Activated naive CD4-positive, alpha-beta T cell treated with anti-CD3 and anti-CD28 coated beads for 36 hours (primary cell): ENCODE measurements at places on chromosomes 16 and 17. TPM values are rescaled to one million over a fixed set of nuclear protein-coding genes. Genes with fewer than 3 reads are reported as not detected.
A peak's percentile ranks its signal among the peaks of the same experiment; 100 is the strongest.

HERPUD1 gene
- 120 TPM for total RNA-seq

WIPF2 gene
- total RNA-seq: 12.3 TPM

SHMT1 gene
- 46.7 TPM for total RNA-seq

OR4D1 gene
- 0.40 TPM for total RNA-seq

- H3K4me3 ChIP-seq: no peak overlapping the region
- peaks cover 1% of the 10 kb centered on the region for H3K36me3 ChIP-seq
- no peak overlapping the region for H3K27ac ChIP-seq
- peaks cover 6% of the 10 kb centered on the region for H3K4me1 ChIP-seq
- DNase-seq: no peak
Measured at GRCh38 chr16:73096510-73096909, 48.6 kb upstream of the ZFHX3 start.

DNA sequence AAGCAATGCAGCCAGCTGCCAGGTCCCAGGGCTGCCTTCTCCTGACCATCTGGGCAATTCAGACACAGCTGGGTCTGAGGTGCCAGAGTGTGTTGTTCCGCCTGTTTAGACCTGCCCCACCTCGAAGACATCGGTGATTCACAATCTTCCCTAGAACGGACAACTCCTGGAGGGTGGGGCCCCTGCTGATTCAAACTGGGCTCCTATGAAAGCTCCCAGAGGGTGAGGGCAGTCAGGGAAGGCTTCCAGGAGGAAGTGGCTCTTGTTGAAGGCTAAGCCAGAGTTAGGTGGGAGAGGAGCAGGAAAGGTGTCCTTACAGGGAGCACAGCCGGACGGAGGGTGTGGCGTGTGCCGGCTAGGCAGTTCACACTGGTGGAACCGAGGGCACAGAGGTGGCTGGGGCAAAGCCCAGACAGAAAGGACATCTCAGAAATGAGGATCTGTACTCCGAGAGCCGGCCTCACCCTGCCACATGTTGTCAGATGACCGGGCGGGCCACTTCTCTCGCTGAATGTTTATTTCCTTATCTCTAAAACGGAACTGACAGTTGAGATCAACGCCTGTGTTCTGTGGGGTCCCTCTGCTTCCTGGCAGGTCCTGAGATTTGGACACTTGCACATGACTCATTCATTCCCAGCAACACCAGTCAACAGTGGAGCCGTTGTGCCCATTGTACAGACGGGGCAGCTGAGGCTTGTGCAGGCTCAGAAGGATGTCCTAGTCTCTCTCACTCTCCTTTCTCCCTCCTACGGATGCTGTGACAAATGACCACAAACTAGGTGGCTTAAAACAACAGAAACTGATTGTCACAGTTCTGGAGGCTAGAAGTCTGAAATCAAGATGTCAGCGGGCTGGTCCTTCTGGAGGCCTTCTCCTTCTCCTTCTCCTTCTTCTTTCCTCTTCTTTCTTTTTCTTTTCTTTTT lies 26.9 kb upstream of the LITAF start:
- H3K4me1 ChIP-seq: peaks cover 28% of the 10 kb centered on the region
- no peaks in the 10 kb centered on the region for H3K27me3 ChIP-seq
- H3K36me3 ChIP-seq: no peaks in the 10 kb centered on the region
- H3K4me3 ChIP-seq: no peak overlapping the region

DNA sequence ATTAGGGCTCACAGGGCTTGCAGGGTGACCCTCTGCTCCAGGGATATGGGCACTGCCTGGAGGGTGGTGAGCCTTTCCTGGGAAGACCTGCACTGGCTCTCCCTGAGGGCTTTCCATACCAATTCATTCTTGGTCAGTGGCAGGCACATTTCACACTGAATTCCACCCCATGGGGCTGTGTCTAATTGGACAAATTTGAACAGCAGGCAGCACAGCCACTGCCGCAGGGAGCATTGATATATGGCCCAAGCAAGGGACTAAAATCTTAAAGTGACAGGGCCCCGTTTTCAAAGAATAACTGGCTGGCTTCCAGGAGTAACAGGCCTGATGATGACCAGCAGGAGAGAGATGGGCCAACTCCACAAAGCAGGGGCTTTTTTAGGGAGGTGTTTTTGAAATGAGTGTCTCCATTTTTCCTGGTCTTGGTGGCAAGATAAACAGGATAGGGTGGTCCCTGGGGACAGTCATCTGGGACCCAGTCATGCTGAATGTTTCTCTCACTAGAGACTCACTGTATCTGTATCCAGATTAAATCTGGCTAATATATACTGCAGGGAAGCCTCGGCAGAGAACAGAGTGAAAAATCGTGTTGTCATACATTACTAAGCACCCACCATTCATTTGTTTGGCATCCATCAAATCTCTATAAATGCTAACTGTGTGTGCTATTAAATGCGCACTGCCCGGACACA lies 74.1 kb upstream of the TBX2 start:
- no peak overlapping the region for H3K27ac ChIP-seq
- no peaks in the 10 kb centered on the region for H3K36me3 ChIP-seq
- H3K27me3 ChIP-seq: no peaks in the 10 kb centered on the region
- no peak for DNase-seq

GRCh38 chr17:8900207-8900606 lies 32.7 kb upstream of the PIK3R6 start:
- H3K4me1 ChIP-seq: peaks cover 67% of the 10 kb centered on the region
- H3K36me3 ChIP-seq: peaks cover 22% of the 10 kb centered on the region
- no peak overlapping the region for H3K4me3 ChIP-seq
- H3K27me3 ChIP-seq: no peaks in the 10 kb centered on the region
- no peak for DNase-seq
- no peak overlapping the region for H3K27ac ChIP-seq

GRCh38 chr17:8832711-8833352 lies 33.7 kb upstream of the MFSD6L start:
- H3K27me3 ChIP-seq: no peaks in the 10 kb centered on the region
- no peaks in the 10 kb centered on the region for H3K36me3 ChIP-seq
- H3K4me3 ChIP-seq: no peak overlapping the region
- no peaks in the 10 kb centered on the region for H3K4me1 ChIP-seq
- DNase-seq: peak; percentile 25

- peak overlapping the region; percentile 72 for H3K4me3 ChIP-seq
- H3K36me3 ChIP-seq: peaks cover 3% of the 10 kb centered on the region
- no peak for DNase-seq
- H3K27ac ChIP-seq: peak overlapping the region; percentile 97
- peaks cover 43% of the 10 kb centered on the region for H3K4me1 ChIP-seq
Measured at GRCh38 chr17:78771758-78772382, 10.2 kb downstream of the CYTH1 start.

DNA sequence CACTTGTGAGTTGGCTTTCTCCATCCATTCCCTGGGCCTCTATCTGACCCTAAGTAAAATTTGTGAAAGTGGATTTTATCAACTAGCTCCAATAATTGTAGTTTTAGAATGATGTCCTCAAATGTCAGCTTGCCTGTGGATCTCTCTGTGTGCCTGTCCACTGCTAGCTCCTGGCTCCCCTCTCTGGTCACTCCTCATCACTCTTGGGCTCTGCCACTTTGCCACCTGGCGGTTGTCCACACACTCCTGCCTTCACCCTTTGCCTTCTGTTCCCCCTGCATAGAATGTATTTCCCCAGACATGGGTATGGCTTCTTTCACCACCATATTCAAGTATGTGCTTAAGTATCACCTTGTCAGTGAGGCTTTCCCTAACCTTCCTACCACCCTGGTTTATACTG lies 19.8 kb downstream of the ANKFN1 start:
- no peak for DNase-seq
- H3K27me3 ChIP-seq: peaks cover 3% of the 10 kb centered on the region
- no peaks in the 10 kb centered on the region for H3K36me3 ChIP-seq
- peaks cover 3% of the 10 kb centered on the region for H3K4me1 ChIP-seq

DNA sequence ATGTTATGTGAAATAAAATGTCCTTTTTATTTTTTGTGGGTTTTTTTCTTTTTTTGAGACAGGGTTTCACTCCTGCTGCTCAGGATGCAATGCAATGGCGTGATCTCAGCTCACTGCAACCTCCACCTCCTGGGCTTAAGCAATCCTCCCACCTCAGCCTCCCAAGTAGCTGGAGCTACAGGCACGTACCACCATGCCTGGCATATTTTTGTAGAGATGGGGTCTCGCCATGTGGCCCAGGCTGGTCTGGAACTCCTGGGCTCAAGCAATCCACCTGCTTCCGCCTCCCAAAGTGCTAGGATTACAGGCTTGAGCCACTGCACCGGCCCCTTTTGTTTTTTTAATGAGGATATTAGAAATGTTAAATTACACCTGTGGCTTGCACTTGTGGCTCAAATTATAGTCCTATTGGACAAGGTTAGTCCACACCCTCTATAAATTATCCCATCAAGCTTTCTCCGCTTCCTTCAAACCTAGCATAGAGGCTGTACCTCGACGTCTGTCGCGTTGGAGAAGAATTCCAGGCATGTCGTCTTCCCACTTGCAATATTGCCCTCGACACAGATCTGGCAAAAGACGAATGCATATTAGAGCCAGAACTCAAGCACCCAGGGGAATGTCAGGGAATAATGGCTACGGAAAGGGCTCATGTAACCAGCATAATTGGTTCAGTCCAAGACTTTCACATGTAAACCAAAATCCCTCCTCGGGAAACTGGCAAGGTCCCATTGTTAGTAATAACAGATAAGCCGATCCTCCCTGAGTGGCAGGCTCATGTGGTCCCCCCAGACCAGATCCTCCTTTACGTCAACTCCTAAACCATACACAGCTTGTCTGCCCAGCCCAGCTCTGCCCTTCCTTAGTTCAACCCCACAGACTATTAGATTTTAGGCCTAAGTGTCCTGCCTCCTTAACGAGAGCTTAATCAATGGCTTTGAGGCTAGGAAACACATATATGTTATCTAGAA lies 8.2 kb downstream of the TK2 start:
- peaks cover 15% of the 10 kb centered on the region for H3K4me1 ChIP-seq
- no peaks in the 10 kb centered on the region for H3K27me3 ChIP-seq
- DNase-seq: no peak

GRCh38 chr17:30476726-30477082 lies 504 bp upstream of the GOSR1 start:
- H3K4me3 ChIP-seq: peak overlapping the region; percentile 98
- peaks cover 9% of the 10 kb centered on the region for H3K36me3 ChIP-seq
- peaks cover 2% of the 10 kb centered on the region for H3K27me3 ChIP-seq
- H3K4me1 ChIP-seq: peaks cover 36% of the 10 kb centered on the region
- H3K27ac ChIP-seq: peak overlapping the region; percentile 97
- DNase-seq: peak; percentile 31

- peak overlapping the region; percentile 95 for H3K4me3 ChIP-seq
- peak overlapping the region; percentile 88 for H3K27ac ChIP-seq
- H3K4me1 ChIP-seq: peaks cover 16% of the 10 kb centered on the region
- H3K36me3 ChIP-seq: peaks cover 4% of the 10 kb centered on the region
Measured at GRCh38 chr17:81831957-81832607, 1.0 kb downstream of the MCRIP1 start.

DNA sequence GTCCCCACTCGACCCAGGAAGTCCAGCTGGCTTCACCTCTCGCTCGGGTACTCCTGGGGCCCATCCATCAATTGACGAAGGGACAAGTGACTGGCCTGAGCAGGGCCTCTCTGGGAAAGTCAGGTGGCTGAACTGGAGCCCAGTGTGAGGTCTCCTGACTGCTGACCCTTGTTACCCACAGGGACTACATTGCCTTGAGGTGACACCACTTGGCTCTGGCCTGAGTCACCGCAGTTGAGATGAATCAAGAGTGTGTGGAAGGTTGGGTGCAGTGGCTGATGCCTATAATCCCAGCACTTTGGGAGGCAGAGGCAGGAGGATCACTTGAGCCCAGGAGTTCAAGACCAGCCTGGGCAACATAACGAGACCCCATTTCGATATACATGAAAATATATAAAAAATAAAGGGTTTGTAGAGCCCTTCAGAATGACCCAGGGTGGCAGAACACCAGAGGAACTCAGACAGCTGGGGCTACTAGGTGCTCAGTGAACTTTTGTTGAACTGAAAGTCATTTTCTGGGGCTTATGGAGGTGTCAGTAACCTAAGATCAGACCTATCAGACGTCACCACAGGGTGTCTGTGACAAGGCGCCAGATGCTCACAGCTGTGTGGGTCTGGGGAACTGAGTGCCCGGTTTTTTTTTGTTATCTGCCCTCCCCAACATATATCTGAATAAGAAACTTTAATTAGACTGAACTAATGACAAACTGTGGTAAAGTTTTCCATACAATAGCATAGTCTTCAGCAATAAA lies 14.8 kb upstream of the ZFP90 start:
- peaks cover 13% of the 10 kb centered on the region for H3K4me1 ChIP-seq
- H3K36me3 ChIP-seq: no peaks in the 10 kb centered on the region
- H3K27ac ChIP-seq: no peak overlapping the region

DNA sequence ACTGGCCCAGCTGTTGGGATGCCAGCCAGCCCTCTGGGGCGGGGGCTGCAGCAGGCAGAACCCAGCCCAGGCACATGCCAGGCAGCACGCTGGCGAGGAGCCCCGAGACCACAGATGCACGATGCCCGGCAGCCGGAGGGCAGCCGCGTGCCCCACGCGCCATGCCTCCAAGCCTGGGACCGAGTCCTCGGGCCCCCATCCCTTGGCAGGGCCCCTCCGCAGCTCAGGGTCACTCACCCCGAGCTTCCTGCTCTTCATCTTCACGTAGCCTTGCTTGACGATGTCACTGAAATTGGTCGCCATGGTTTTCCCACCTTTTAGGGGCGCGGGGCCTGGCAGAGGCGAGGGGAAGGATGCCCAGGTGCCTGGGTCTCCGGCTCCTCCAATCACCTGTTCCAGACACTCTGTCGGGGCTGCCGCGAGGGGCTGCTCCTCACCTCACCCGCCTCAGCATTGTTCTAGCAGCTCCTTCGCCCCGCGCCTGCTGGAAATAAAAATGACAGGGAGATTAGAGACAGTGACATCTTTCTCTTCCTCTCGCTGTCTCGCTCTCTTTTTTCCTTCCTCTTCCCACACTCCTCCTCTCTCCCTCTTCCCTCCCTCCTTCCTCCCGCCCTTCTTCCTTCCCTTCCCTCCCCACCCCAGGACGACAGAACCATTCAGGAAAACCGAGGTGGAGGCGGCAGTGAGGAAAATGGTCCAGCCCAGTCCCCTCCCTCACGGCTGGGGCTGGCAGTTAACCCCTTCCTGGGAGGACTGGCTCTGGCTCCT lies 6.9 kb downstream of the DOK4 start:
- H3K4me1 ChIP-seq: peaks cover 22% of the 10 kb centered on the region
- H3K4me3 ChIP-seq: no peak overlapping the region
- DNase-seq: no peak
- no peaks in the 10 kb centered on the region for H3K36me3 ChIP-seq
- H3K27ac ChIP-seq: no peak overlapping the region

- H3K4me3 ChIP-seq: no peak overlapping the region
- H3K4me1 ChIP-seq: peaks cover 22% of the 10 kb centered on the region
- H3K27me3 ChIP-seq: no peaks in the 10 kb centered on the region
- H3K27ac ChIP-seq: peak overlapping the region; percentile 63
- H3K36me3 ChIP-seq: peaks cover 11% of the 10 kb centered on the region
Measured at GRCh38 chr16:81335669-81336068, 20.9 kb downstream of the GAN start.

DNA sequence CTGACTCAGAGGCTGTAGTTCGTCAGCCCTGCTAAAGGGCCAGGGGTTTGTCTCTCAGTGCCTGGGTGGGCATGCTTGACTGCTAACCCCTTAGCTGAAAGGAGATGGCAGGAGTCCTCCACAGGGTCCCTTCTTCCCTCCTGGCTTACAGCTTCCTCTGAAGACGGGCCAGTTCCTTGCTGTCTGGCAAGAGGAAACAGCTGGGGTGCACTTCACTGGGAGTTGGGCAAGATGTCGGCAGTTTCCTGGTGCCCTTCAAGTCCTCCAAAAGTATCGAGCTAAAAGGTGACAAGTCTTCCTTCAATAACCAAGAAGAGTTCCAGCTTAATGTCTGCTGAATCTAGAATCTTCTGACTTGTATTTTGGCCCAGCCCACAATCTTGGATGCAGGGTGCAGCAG lies 23.4 kb downstream of the NUP85 start:
- no peak overlapping the region for H3K4me3 ChIP-seq
- DNase-seq: no peak
- H3K27ac ChIP-seq: no peak overlapping the region
- no peaks in the 10 kb centered on the region for H3K27me3 ChIP-seq
